ENCODE measurements at places on chromosomes 5 and 9.

DNA sequence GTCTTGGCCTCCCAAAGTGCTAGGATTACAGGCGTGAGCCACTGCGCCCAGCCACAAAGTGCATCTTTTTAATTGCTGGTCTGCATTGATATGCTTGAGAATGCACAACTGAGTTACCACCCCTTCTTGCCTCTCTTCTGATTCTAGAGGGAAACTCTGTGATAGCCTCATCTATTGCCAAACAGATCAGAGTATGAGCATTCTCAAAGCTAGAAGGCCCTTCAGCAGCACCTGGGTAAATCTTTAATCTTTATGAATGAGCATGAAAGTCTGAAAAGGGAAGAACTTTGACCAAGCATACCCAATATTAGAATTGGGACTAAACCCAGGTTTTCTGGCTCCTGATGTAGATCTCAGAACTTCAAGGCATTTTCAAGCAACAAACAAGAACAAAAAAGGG is 298.3 kb upstream of the TNC start:
- DNase-seq, result no peak

DNA sequence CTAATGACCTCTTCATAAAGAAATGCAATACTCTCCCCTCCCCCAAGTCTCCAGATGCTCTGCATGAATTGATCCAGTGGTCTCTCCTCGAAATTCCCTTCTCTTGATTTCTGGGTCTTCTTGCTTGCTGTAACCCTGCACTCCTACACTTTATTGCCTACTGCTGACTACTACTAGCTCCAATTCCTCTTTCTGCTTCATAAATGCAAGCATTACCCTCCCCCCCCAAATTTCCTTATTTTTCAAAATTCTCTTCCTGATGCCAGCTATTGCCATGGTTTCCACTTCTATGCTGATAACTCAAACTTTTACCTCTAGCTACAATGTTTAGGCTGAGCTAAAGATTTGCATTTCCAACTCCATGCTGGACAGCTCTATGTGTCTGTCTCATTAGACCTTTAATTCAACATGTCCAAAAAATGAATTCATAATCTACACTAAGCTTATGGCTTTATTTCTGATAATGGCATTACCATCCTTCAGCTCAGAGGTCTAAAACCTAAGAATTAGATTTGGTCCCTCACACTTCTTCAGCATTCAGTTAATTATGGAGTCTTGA is 1.4 kb downstream of the ZBTB26 start:
- DNase-seq, result no peak

DNA sequence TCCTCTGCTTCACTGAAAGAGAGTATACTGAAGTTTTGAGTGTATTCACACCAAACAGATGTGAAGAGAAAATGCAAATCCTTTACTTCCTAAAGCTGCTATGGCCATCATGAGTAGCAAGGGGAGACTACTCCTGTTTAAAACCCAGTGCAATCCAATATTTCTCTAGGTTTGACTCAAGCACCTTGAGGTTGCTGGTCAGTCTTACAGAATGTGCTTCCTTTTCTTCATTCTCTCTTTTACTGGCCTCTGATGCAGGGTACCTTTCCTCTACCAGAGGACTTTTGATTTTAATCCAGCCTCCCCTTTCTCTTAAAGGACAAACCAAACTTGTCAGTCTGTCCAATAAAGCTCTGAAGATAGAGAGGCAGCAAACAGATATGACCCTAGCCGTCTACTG is 98.1 kb upstream of the TLE4 start:
- DNase-seq, result no peak

- DNase-seq, result no peak
Measured at GRCh38 chr9:129436751-129437625, 183.9 kb downstream of the C9orf50 start.

- no peak for DNase-seq
Measured at GRCh38 chr5:149667084-149667828, 62.9 kb upstream of the PPARGC1B start.

DNA sequence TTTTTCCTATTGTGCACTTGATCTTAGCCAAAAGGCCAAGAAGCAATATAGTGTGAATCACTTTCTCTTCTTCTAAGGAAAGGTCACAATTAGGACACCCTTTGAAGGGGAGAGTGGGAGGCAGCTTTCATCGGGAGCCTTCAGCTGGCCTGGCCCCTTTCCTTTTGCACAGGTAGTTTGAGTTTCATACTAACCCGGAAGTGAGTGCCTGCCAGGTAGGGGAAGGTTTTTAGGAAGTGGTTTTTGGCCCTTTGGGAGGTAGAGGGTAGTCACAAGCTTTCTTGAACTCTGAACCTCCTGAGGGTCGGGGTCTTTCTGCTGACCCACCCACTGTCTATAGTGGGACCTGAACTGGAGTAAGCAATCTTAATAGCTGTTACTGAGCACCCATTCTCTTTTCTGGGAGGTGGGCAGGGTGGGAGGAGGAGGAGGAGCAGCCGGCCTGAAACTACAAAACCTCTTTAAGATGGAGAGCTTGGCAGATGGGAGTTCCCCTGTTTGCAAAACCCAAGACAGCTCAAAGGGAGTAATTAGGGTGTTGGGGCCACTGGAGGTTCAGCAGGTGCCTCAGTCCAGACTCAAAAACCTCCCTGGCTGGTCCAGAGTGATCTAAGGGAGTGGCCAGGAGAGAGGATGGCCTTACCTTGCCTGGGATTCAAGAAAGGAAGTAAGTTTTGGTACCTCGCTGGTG is 6.0 kb downstream of the LARP1 start:
- no peak for DNase-seq

DNA sequence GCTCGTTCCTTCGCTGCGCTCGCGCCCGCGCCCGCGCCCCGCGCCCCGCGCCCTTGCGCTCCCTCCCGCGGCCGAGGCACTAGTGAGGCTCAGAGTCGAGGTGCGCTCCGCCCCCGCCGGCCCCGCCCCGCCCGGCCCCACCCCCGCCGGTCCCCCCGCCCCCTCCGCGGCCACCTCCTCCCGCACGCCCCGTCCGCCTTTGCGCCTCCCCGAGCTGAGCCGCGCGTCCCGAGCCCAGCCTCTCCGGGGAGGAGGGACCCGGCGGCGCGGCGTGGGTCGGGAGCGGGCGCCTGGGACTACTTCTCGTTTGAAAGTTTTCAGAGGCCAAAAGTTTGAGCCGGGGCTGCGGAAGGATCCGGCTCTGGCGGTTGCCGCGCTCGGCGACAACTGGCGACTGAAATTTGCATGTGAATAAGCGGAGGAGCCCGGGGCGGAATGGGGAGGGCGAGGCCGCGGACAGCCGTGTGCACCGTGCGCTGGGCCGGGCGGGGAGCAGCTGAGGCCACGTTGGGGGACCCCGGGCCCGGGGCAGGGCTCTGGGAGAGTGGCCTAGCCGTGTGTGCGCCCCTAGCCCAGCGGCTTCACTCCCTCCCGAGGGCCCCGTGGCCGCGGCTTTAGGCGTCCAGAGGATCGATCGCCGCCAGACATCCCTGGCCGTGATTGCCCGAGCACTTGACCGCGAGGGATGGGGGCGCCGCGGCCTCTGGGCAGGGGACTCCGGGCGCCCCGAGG is at the start of gene NOTCH1:
Gene NOTCH1, minus strand, starts transcription at position 84 of the 732 bp plus-strand sequence. CDS start 262 bp downstream, outside the sequence.
- DNase-seq, result peak; percentile 15

GRCh38 chr9:106930477-106930876 is 67.5 kb downstream of the ZNF462 start:
- DNase-seq, result no peak

GRCh38 chr5:88396000-88396535 is 127.4 kb upstream of the TMEM161B start:
- DNase-seq, result no peak

DNA sequence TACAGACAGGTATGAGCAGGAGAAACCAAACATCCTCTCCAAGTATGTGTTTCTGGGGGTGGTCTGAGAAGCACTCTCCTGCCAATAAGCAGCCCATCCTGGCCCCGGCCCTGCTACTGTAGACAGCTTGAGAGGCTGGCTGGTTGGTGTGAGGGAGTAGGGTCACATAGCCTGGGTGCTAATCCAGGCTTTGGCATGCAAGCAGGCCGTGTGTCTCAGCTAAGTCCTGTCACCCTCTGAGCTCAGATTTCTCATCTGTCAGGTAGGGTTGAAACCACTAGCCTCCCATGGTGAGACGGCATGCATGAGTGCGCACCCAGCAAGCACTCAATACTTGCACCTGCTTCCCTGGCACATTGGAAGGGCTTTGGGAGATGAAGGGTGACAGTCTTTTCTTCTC is 49.8 kb upstream of the PHYKPL start:
- no peak for DNase-seq

- DNase-seq, result no peak
Measured at GRCh38 chr9:89122949-89123348, 55.7 kb downstream of the SHC3 start.

- no peak for DNase-seq
Measured at GRCh38 chr5:82142928-82143577, 135.1 kb downstream of the RPS23 start.

- DNase-seq, result no peak
Measured at GRCh38 chr5:169426784-169427183, 125.8 kb upstream of the SLIT3 start.

GRCh38 chr9:3676766-3677165 is 151.0 kb upstream of the RFX3 start:
- no peak for DNase-seq

- no peak for DNase-seq
Measured at GRCh38 chr9:89622933-89623861, 18.4 kb downstream of the GADD45G start.

GRCh38 chr5:126753227-126753626 is 23.7 kb upstream of the LMNB1 start:
- DNase-seq, result no peak

DNA sequence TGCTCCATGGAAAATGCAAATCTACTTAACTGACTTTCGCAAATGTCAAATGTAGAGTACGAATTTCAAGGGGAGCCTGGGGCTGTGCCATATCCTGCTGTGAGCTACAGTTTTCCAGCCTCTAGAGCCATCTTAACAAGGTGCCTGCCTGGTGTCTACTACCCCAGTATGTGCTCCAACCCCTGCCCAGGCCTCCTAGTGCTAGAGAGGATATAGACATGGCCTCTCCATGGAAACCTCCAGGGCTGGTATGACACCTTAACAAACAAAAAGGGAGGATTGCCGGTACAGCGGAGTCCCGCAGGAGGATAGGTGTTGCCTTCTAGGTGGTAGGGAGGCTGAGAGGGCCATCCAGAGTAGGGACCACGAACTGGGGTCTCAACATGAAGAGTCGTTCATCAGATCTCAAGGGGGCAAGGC is 13.6 kb upstream of the IL3 start:
- no peak for DNase-seq

- no peak for DNase-seq
Measured at GRCh38 chr9:109442716-109443115, 55.4 kb downstream of the PTPN3 start.

DNA sequence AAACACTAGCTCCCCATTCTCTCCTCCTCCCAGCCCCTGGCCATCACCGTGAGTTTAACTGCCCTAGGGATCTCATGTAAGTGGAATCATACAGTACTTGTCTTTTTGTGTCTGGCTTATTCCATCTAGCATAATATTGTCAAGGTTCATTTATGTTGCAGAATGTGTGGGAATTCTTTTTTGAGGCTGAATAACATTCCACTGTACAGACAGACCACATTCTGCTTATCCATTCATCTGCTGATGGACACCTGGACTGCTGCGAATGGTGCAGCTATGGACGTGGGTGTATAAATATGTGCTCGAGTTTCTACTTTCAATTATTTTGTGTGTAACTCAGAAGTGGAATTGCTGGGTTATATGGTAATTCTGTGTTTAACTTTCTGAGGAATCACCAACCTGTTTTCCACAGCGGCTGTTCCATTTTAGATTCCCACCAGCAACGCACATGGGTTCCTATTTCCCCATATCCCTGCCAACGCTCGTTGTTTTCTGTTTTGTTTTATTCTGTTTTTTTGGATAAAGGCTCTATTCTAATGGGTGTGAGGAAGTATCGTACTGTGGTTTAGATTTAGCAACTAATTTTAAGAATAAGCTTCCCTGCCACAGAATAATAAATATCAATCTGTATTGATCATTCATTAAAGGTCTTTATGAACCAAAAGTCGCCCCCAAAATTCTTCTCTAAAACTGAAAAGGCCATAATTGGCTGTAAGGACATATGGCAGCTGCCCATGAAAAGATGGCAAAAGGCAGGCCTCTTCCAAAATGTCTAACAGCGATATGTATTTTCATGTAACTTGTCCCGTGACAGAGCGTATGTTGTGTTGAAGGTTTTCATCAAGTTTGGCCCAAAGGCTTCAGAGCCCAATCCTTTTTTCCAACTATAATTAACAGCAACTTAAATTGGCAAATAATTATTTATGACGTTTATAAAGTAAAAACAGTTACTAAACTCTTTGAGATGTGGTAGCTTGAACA is 70.3 kb downstream of the DAP start:
- DNase-seq, result no peak

DNA sequence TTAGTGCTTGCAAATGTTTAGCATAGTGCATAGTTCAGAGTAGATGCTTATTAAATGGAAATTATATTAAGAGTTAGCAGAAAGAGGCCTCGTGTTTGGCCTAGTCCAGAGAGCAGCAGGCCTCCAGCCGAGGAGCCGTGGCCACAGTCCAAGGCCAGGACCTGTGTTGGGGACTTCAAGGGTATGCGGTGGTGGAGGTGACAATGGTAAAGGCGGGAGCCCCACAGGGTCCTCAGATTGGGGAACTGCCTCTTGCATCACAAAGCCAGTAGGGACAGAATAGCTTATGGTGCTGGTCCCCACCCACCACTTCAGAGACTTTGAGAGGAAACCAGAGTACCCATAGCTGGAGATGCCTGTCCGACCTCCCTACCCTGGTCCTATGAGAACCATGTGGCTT is 554.6 kb upstream of the RIOK2 start:
- DNase-seq, result no peak

DNA sequence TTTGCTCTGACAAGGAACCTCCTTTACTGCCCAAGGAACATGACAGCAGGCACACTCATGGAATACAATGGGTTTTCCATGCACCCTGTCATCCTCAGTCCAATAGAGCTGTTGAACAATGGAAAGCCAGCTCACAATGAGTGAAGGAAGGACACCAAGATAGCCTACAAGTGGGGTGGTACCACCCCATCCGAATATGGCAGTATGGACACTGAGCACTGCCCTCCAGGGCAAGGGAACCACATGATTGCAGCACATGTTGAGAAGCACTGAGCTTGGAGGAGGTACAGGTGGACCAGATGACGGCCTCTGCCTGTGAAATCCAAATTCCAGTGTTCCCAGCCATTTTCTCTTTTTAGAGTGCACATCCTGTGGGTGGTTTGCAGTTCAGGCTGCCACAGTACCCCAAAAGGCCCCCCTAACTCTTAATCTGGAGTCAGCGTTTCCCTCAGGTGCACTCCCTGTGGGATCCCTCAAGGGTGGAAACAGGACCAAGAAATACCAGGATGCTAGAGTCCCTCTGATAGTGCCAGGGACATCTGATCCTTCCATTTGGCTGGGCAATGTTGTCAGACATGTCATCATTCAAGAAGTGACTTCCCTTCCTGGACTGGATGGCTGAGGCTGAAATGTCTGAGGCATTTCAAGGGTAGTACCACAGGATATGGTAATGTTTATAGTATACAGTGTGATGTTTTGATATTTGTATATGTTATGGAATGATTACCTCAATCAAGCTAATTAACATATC is 48.9 kb downstream of the SMC2 start:
- DNase-seq, result no peak

GRCh38 chr9:132063281-132063680 is 16.4 kb downstream of the MED27 start:
- DNase-seq, result no peak
